Cardiac septum (tissue), 1 donor: ENCODE measurements at places on chromosomes 5 and 9. TPM values are rescaled to one million over a fixed set of nuclear protein-coding genes. Genes with fewer than 3 reads are reported as not detected.

Gene PAEP
- not detected for total RNA-seq

Gene DBH
- total RNA-seq = not detected

DNA sequence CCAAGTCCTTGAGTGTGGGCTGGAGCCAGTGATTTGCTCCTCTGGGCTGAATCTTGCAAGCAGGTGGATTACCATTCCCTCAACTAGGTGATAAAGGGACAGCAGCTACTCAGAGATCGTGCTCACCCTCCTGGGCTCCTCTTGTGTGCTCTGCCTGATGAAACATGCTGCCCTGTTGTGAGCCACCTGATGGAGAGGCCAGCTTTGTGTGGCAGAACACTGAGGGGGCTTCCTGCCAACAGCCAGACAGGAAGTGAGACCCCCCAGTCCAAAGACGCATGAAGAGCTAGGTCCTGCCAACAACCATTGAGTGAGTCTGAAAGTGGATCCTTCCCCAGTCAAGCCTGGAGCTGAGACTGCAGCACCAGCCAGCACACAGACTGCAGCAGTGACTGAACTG, 106.4 kb upstream of the IRX2 start:
- DNase-seq = no peak

- DNase-seq = peak; percentile 71
Measured at GRCh38 chr5:2278825-2279456, 396.2 kb upstream of the IRX4 start.

GRCh38 chr5:85556464-85556863, 1061.3 kb upstream of the COX7C start:
- DNase-seq = no peak

- peak; percentile 82 for DNase-seq
Measured at GRCh38 chr9:70411930-70412831, 2.3 kb downstream of the KLF9 start.

GRCh38 chr5:119319401-119319800, 36.4 kb upstream of the TNFAIP8 start:
- DNase-seq = no peak

DNA sequence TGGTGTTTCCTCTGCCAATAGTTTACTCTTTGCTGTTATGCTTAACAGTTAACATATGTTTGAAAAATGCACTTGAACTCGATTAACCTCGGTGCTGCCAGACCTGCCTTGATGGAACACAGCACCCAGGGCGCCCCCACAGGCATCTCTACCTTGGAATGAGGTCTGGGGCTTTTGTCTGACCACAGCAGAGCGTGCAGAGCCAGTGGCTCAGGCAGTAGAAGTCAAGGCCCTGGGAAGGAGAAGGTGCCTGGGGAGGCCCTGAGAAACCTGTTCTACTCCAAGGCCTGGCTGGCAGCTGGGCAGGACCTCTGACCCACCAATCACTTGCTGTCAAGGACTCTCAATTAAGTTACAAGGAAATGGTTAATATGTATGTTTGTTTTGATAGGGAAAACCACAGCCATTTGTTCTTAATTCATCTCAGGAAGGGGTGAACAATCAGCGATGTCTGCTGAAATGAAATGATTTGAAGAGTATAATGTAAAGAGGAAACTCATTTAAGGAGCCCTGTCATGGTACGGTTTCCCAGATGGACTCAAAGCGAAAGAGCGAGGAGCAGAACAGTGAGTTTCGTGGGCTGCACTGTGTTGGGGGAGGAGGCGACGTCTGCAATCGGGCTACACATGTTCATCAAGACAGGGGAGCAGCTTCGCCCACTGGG, 21.9 kb downstream of the MACROH2A1 start:
- no peak for DNase-seq
